IMR-90 (cell line): ENCODE measurements at places on chromosomes 3 and 15. TPM values are rescaled to one million over a fixed set of nuclear protein-coding genes. Genes with fewer than 3 reads are reported as not detected.

DNA sequence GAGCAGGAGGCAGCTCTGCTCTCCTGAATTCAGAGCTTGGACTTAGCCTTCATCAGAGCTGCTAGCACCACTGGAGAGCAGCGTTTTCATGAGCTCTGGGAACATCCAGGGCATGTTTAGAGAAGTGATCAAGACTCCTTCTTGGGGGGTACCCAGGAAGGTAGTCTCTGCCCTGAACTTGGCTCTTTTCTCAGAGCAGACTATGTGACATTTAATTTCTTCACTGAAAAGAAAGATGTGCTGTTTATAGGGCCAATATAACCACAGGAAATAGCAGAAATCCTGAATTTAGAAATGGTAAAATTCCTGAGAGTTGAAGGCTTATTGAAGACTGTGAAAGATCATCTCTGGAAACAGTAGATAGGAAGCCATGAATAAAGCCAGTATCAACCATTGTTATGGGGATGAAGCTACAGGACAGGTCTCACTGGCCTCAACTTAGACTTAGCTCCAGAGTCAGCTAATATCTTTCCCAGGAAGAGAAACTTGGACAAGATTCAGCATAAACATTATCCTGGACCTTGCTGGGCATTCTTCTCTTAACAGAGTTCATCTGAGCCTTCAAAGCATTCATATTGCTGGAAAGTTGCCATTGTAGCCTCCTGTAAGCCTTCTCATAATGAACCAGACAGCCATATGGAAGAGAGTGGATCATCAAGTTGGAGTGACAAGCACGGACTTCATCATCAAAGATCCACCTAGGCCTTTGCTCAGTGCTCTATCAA, 386.6 kb upstream of the THBS1 start:
- peak; percentile 65 for DNase-seq
- no peaks in the 10 kb centered on the region for H3K36me3 ChIP-seq
- peaks cover 42% of the 10 kb centered on the region for H3K4me1 ChIP-seq
- H3K27ac ChIP-seq, result peak overlapping the region; percentile 92

The TRH gene
- not detected in 2 replicates for total RNA-seq

GRCh38 chr15:78991476-78991875, 46.6 kb upstream of the CTSH start:
- H3K27me3 ChIP-seq, result no peaks in the 10 kb centered on the region
- peaks cover 26% of the 10 kb centered on the region for H3K4me1 ChIP-seq
- no peaks in the 10 kb centered on the region for H3K36me3 ChIP-seq
- H3K4me3 ChIP-seq, result no peak overlapping the region

The NR1D2 gene
- 41.0 and 46.1 TPM in 2 replicates for total RNA-seq

GRCh38 chr15:55277116-55277564, 12.5 kb downstream of the RAB27A start:
- no peak overlapping the region for H3K4me3 ChIP-seq
- no peaks in the 10 kb centered on the region for H3K27me3 ChIP-seq
- H3K4me1 ChIP-seq, result peaks cover 6% of the 10 kb centered on the region; the same call in 1 of the 2 replicates

GRCh38 chr15:40313531-40314398, 6.0 kb upstream of the PLCB2 start:
- H3K36me3 ChIP-seq, result no peaks in the 10 kb centered on the region
- H3K27me3 ChIP-seq, result peaks cover 48% of the 10 kb centered on the region
- H3K27ac ChIP-seq, result no peak overlapping the region
- DNase-seq, result no peak
- H3K4me3 ChIP-seq, result no peak overlapping the region

DNA sequence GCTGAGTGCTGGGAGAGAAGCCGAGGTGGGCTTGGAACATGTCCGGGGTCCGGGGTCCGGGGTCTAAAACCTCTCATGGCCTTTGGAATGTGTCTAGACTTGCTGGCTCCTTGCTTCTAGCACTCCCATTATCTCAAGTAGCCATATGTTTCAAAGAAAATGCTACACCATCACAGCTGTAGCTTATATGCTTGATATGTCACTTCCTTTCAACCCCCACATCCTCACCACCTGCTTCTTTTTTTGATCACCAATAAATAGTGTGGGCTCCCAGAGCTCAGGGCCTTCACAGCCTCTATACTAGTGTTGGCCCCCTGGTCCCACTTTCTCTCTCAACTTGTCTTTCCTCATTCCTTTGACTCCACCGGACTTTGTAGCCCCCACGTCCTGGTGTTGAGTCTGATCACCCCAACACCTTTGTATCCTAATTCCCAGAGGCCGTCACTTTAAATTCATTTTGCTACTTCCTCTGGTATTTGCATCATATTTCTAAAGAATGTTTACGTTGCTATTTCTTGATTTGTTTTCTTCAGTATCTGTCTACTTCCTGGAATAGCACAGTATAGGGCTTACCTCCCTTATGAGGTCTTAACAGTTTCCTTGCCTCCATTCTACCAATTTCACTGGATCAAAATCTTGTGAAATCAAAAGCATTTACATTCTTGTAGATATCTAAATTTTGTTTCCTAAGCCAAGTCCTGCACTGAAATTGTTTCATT, 71.9 kb upstream of the CHRNB4 start:
- no peak overlapping the region for H3K27ac ChIP-seq
- DNase-seq, result no peak
- no peaks in the 10 kb centered on the region; the same call in 1 of the 2 replicates for H3K4me1 ChIP-seq
- H3K27me3 ChIP-seq, result peaks cover 18% of the 10 kb centered on the region
- H3K36me3 ChIP-seq, result no peaks in the 10 kb centered on the region

GRCh38 chr15:60751985-60752952, 273.3 kb upstream of the ICE2 start:
- peaks cover 10% of the 10 kb centered on the region for H3K4me1 ChIP-seq
- H3K4me3 ChIP-seq, result no peak overlapping the region; the same call in 1 of the 2 replicates
- DNase-seq, result peak; percentile 85
- H3K27ac ChIP-seq, result no peak overlapping the region
- peaks cover 2% of the 10 kb centered on the region; the same call in 1 of the 2 replicates for H3K27me3 ChIP-seq

GRCh38 chr15:70172566-70173225, 75.0 kb upstream of the TLE3 start:
- H3K36me3 ChIP-seq, result no peaks in the 10 kb centered on the region
- no peak overlapping the region for H3K27ac ChIP-seq
- H3K27me3 ChIP-seq, result peaks cover 51% of the 10 kb centered on the region
- no peak for DNase-seq
- H3K4me1 ChIP-seq, result no peaks in the 10 kb centered on the region

DNA sequence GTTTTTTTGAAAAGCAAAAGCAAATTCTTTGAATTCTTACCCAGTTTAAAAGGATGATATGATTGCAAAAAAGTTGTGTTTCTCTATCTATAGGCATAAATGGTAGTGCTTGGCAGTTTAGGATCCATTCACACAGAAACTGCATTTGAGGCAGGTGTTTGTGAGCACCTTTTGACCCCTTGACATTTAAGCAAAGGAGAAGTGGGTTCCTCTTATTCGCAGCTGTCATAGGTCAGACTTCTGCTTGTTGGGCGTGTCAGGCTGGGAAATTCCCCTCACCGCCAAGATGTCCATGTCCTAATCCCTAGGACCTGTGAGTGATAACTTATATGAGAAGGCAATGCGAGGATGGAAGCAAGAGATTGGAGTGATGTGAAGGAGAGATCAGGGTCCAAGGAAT, 67.4 kb downstream of the SH3GL3 start:
- no peaks in the 10 kb centered on the region for H3K4me1 ChIP-seq
- no peaks in the 10 kb centered on the region for H3K27me3 ChIP-seq
- H3K4me3 ChIP-seq, result no peak overlapping the region
- no peak for DNase-seq
- H3K27ac ChIP-seq, result no peak overlapping the region

GRCh38 chr3:11198070-11198469, 43.8 kb downstream of the HRH1 start:
- DNase-seq, result no peak
- H3K36me3 ChIP-seq, result no peaks in the 10 kb centered on the region; the same call in 1 of the 2 replicates
- H3K27me3 ChIP-seq, result no peaks in the 10 kb centered on the region
- peak overlapping the region; percentile 90 for H3K27ac ChIP-seq
- peaks cover 38% of the 10 kb centered on the region for H3K4me1 ChIP-seq
- H3K4me3 ChIP-seq, result no peak overlapping the region

- H3K27ac ChIP-seq, result no peak overlapping the region
- H3K4me1 ChIP-seq, result no peaks in the 10 kb centered on the region
- no peak overlapping the region for H3K4me3 ChIP-seq
Observed at GRCh38 chr15:86877171-86877631, 797.5 kb downstream of the AGBL1 start.

DNA sequence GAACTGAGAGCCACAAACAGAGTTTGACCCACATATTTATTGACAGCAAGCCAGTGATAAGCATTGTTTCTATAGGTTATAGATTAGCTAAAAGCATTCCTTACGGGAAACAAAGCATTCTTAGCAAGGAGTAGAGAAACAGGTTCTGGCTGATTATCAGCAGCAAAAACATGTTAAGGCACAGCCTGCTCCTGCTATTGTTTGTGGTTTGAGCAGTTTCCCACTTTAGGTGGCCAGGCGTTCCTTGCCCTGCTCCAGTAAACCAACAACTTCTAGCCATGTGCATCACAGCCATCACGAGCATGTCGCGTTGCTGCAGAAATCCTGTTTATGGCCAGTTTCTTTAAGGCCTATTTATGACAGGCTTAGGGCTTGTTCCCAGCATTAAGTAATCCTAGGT, 44.7 kb upstream of the C2CD4B start:
- no peak for DNase-seq
- H3K36me3 ChIP-seq, result no peaks in the 10 kb centered on the region
- no peak overlapping the region for H3K4me3 ChIP-seq
- H3K27me3 ChIP-seq, result no peaks in the 10 kb centered on the region
- H3K27ac ChIP-seq, result no peak overlapping the region
- no peaks in the 10 kb centered on the region for H3K4me1 ChIP-seq

- H3K27me3 ChIP-seq, result no peaks in the 10 kb centered on the region; the same call in 1 of the 2 replicates
- no peak overlapping the region for H3K4me3 ChIP-seq
- no peak overlapping the region for H3K27ac ChIP-seq
- no peaks in the 10 kb centered on the region for H3K4me1 ChIP-seq
Observed at GRCh38 chr3:152646004-152646403, 188.9 kb upstream of the P2RY1 start.

DNA sequence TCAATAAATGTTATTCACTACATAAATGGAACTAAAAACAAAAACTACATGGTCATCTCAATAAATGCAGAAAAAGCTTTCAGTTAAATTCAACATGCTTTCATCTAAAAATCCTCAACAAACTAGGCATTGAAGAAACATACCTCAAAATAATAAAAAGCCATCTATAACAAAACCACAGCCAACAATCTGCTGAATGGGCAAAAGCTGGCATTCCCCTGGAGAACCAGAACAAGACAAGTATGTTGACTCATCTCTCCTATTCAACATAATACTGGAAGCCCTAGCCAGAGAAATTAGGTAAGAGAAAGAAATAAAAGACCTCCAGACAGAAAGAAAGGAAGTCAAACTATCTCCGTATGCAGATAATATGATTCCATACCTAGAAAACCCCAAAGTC, 759.9 kb downstream of the EPHA3 start:
- no peaks in the 10 kb centered on the region for H3K4me1 ChIP-seq
- DNase-seq, result no peak
- no peak overlapping the region for H3K4me3 ChIP-seq
- H3K27me3 ChIP-seq, result no peaks in the 10 kb centered on the region
- H3K36me3 ChIP-seq, result no peaks in the 10 kb centered on the region

GRCh38 chr15:75107516-75107907, 84.1 kb downstream of the PPCDC start:
- no peaks in the 10 kb centered on the region for H3K36me3 ChIP-seq
- H3K4me3 ChIP-seq, result no peak overlapping the region
- H3K4me1 ChIP-seq, result peaks cover 9% of the 10 kb centered on the region
- peaks cover 6% of the 10 kb centered on the region; the same call in 1 of the 2 replicates for H3K27me3 ChIP-seq
- H3K27ac ChIP-seq, result no peak overlapping the region
- DNase-seq, result no peak

- DNase-seq, result peak; percentile 50
- no peaks in the 10 kb centered on the region for H3K4me1 ChIP-seq
- no peak overlapping the region for H3K27ac ChIP-seq
- no peaks in the 10 kb centered on the region for H3K27me3 ChIP-seq
- H3K36me3 ChIP-seq, result no peaks in the 10 kb centered on the region
- H3K4me3 ChIP-seq, result no peak overlapping the region
Observed at GRCh38 chr3:174397848-174398247, 461.3 kb upstream of the NAALADL2 start.

DNA sequence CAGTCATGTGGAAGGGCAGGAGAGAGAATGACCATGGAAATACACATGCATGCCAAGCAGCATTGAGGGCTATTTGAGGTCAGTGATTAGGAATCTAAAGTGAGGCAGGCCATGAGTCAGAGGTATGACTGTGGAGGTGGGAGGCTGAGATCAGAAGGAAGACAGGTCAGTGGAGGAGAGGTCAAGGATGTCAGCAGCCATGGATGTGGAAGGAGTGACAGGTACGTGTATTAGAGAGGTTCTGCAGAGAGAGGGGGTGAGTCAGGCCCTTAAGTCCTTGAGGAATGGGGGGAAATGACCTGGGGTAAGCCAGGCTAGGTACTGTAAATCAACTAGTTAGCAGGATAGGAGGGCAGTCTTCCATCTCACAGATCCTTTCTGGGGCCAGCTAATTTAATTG, 166.6 kb downstream of the ANO10 start:
- H3K4me3 ChIP-seq, result no peak overlapping the region
- DNase-seq, result peak; percentile 76
- no peaks in the 10 kb centered on the region for H3K36me3 ChIP-seq
- H3K27me3 ChIP-seq, result no peaks in the 10 kb centered on the region
- H3K27ac ChIP-seq, result no peak overlapping the region
- H3K4me1 ChIP-seq, result peaks cover 7% of the 10 kb centered on the region

DNA sequence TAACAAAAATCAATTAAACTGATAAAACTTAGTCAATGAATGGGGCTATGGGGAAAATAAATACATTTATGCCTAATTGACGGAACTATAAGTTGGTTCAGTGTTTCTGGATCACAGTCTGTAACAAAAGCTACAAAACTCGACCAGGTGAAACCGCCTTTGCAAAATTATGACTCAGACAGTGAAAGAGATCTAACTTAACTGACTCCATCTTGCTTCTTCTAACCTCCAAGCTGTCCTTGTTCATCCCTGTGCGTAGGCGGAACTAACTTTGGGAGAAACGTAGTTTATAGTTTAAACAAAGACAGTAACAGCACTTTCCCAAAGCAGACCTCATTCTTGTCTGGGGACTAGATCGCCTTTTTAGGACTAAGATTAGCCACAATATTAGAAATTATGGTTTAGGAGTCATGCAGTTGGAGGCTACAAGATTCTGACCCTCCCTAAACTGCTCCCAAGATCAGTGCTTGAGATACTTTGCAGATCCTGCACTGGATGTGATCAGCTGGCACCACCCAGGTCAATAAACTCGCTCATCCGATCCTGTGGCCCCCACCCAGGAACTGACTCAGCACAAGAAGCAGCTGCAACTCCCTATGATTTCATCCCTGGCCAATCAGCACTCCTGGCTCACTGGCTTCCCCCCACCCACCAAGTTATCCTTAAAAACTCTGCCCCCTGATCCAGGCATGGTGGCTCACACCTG, 7.2 kb upstream of the MFGE8 start:
- H3K27me3 ChIP-seq, result no peaks in the 10 kb centered on the region
- peaks cover 8% of the 10 kb centered on the region for H3K4me1 ChIP-seq
- H3K4me3 ChIP-seq, result no peak overlapping the region
- DNase-seq, result peak; percentile 77
- 0 out of 2 replicates have a peak overlapping the region, but pooled peaks have one; percentile 9 for H3K27ac ChIP-seq
- H3K36me3 ChIP-seq, result no peaks in the 10 kb centered on the region
